Amniotic epithelial cell (primary cell): ENCODE measurements at places on chromosomes 6 and 20.
A peak's percentile ranks its signal among the peaks of the same experiment; 100 is the strongest.

DNA sequence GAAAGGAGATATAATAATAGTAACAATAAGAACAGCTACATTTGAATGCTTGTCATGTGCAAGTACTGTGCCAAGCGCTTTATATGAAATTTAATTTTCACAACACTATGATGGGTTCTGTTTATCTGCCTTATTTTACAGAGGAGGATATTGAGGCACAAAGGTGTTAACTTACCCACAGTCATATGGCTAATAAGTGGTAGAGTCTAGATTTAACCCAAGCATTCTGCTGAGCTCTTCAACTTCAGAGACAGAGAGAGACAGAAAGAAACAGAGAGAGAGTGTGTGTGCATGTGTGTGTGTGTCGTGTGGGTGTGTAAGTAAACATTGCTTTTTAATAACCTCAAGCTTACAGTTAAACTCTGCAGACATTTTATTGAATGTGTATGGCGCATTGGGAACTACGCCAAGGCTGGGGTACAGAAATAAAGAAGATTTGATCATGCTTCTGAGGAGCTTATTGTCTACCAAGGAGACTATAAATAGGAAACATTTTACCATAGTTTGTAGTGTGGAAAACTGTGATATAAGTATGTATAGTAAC, 12.9 kb downstream of the TBPL1 start:
- no peak for DNase-seq

- DNase-seq = no peak
Measured at GRCh38 chr6:98486057-98486456, 348.3 kb upstream of the POU3F2 start.

DNA sequence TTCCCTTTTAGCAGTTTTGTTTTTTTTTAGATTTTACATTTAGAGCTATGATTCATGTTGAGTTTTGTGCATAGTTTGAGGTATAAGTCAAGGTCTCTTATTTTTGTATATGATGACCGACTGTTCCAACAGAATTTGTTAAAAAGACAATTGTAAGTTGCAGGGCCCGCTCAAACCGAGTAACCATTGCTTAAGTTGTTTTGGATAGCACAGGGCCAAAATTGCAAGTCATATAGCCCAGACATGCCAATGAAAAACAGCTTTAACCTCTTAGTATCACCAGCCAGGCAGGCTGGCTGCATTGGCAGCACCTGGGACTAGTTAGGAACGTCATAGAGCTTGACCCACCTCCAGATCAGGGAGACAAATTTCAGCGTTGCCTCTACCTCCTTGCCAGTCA, 47.3 kb downstream of the PFDN4 start:
- DNase-seq = no peak

- DNase-seq = peak; percentile 17
Measured at GRCh38 chr20:8616792-8617191, 452.1 kb upstream of the PLCB4 start.

- DNase-seq = no peak
Measured at GRCh38 chr6:2450546-2450945, 205.1 kb upstream of the GMDS start.

- no peak for DNase-seq
Measured at GRCh38 chr20:25042531-25043498, 15.1 kb downstream of the ACSS1 start.

GRCh38 chr6:150740453-150740852, 125.0 kb upstream of the MTHFD1L start:
- no peak for DNase-seq

GRCh38 chr6:33384581-33385020, 7.0 kb upstream of the KIFC1 start:
- peak; percentile 84 for DNase-seq
